NCI-H1436 (cell line): ENCODE measurements at places on chromosomes 7 and 10.
A peak's percentile ranks its signal among the peaks of the same experiment; 100 is the strongest.

- DNase-seq = no peak
These were observed 68.3 kb upstream of the RAB11FIP2 start for GRCh38 chr10:118114992-118115391.

- DNase-seq = no peak
These were observed 760.9 kb upstream of the IGFBP3 start for GRCh38 chr7:46681865-46682503.

DNA sequence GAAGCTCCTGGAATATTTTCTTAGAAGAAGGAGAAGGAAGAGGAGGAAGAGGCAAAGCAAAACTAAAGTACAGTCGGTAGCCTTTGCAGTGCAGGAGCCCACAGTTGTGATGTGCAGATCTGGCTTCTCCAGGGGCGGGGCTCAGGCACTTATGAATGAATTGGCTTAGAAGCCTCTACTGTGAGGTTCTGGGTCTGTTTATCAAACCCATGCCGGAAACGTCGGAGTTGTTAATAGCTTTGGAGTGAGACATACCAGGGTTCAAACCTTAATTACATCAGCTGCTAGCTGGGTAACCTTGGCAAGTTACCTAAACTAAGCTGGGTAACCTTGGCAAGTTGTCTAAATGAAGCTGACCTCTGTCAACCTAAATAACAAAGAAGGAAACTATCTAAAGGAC lies 89.3 kb upstream of the PITRM1 start:
- DNase-seq = no peak

- no peak for DNase-seq
These were observed 1.2 kb downstream of the CYREN start for GRCh38 chr7:135169141-135169963.

DNA sequence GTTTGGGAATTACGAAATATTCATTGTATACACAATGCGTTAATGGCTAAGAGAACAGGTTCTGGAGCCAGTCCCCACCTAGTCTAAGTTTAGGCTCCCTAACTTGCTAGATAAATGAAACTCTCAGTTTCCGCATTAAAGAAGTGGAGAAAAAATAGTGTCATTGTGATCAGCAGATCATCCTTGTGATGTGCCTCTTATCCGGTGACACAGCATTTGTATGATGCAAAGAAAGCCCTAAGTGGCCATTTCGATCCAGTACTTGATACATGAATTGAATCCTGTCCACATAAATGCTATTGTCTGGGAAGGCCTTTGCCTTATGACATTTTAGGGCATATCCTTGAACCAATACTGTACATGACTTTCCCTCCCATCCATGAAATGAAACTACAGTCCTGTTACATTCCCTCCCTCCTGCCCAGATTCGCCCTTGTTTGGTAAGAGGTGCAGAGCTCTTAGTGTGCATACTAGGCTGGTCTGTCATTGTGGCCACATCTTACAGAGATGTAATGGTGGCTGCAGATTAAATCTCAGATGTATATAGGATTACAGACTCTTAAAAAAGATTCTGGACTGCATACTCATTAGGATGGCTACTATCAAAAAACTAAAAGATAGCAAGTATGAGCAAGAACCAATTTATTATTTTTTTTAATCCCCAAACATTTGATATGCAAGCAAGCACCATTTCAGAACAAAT lies 80.9 kb downstream of the LRRC4 start:
- no peak for DNase-seq

GRCh38 chr7:104175361-104175984 lies 32.3 kb downstream of the ORC5 start:
- DNase-seq = no peak

- DNase-seq = no peak
These were observed 83.4 kb upstream of the FAM3C start for GRCh38 chr7:121479466-121479865.

GRCh38 chr10:26627324-26627723 lies 70.2 kb upstream of the PDSS1 start:
- DNase-seq = peak; percentile 7

DNA sequence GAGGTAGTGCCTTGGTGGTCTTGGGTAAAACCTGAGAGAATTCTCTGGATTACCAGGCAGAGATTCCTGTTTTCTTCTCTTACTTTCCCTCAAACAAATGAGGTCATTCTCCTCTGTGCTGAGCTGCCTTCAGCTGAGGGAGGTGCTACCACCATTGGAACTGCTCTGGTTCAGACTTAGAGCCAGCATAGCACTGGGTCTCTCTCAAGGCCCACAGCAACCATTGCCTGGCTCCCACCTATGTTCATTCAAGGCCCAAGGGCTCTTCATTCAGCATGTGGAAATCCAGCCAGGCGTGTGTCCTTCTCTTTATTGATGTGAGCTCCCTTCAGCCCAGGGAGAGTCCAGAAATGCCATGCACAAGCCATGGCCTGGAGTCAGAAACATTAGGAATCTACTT lies 261.1 kb downstream of the NRG3 start:
- no peak for DNase-seq

DNA sequence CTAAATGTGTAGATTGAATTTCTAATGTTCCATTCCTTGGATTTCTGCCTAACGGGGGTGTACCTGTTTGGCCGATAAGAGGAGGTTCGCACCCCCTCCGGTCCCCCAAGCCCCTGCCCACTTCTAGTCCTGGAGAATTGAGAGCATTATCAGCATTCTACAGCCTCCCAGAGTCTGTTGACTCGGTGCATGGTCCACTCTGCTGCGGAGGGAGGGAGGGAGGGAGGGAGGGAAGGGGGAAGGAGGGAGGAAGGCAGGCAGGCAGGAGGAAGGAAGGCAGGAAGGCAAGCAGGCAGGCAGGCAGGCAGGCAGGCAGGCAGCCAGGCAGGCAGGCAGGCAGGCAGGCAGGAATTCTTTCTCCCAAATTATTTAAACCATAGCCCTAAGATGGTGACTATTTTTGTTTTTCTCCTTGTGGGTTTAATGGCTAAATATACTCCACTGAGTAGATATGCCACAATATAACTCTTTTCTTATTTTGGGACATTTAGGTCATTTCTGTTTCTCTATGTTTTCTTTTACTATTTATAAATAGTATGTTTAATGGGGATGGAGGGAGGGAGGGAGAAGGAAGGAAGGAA lies 69.5 kb upstream of the CHST15 start:
- no peak for DNase-seq

DNA sequence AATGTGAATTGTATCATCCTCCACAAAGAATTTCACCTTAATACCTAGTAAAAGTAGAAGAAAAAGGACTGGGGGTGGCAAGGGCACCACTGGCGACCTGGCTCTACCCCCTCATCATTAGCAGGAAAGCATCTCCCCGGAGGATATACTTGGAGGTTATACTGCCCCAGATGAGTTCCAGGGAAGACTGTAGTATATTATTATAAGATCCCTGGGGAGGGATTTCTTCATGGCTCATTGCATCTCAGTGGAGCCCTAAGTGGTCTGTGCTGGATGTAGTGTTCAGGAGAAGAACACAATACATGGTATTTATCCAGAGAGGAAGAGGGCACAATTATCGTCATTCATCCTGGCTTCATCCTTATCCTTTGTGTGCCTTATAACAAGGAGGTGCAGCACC lies 14.2 kb upstream of the DYNC1I1 start:
- peak; percentile 89 for DNase-seq

DNA sequence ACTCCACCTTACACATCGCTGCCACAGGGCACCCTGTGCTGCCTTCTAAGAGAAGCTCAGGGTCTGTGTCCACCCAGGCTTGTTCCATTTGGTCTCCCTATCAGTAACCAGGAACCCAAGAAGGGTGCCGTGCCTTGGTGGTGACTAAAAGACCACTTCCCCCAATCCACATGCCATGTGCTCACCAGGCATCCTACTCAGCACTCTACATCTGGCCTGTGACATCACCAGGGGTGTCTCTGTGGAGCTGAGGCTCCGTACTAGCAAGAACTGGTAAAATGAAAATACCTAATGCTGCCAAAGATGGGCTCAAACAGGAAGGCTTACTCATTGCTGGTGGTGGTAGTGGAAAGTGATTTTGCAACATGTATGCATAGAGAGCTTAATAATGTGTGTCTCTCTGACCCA lies 19.0 kb upstream of the C10orf71 start:
- no peak for DNase-seq

DNA sequence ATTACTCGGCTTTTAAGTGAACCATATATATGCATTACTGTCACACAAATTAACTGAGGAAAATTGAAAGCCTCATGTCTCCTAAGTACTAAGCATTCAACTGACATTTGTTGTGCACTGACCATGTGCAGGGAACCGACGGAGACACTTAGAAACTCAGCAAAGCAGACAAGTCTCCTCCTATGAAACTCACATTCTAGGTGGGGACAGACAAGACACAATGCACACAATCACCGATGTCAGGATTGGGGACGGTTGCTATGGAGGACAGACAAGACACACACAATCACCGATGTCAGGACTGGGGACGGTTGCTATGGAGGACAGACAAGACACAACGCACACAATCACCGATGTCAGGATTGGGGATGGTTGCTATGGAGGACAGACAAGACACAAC lies 134.0 kb downstream of the PTPRN2 start:
- DNase-seq = no peak

- DNase-seq = no peak
These were observed 74.9 kb downstream of the VWC2 start for GRCh38 chr7:49848211-49848841.
